ENCODE measurements at places on chromosomes 4 and X.

DNA sequence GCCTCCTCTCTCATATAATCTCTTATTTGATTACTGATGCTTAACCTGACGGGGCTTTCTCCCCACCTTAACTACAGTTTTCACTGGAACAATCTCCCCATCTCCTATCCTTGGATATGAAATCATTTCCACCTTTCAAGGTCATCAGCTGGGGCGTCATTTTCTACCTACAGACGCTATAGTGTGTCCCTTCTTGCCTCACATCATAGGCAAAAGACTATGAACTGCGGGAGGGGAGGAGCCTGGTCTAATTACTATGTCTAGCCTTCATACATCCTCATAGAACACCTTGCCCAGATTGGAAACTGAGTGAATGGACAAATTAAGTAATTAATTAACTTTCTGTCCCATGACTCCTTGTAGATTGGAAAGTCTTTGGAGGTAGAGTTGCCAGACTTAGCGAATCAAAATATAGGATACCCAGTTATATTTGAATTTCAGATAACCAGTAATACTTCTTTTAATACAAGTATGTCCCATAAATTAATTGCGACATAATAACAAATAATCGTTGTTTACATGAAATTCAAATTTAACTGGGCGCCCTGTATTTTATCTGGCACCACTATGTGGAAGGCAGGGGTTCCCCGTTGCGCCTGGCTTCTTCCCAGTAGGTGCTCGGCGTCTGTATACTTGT is 752 bp upstream of the ATP6AP2 start:
- no peak for DNase-seq
- H3K27ac ChIP-seq, result peak overlapping the region; percentile 88
- peaks cover 25% of the 10 kb centered on the region for H3K4me1 ChIP-seq
- H3K27me3 ChIP-seq, result no peaks in the 10 kb centered on the region
- H3K36me3 ChIP-seq, result no peaks in the 10 kb centered on the region

DNA sequence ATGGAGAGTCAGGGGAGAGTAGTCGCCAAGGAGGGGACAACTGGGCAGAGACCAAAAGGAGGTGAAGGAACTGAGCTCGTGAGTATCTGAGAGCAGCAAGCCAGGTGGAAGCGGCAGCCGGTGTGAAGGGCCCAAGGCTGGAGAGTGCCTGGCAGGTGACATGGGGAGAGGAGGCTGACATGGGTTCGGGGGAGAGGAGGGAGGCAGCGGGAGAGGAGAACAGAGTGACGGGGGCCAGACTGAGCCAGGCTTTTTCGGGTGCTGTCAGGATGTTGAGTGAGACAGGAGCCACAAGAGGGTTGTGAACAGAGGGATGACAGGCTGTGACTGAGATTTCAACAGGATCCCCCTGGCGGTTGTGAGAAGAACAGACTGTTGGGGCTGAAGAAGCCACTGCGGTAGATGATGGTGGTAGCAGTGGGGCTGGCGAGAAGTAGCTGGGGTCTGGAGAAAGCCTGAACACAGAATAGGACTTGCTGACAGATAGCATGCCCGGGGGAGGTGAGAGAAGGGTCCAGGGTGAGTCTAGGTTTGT is 5.7 kb downstream of the ELK1 start:
- DNase-seq, result no peak
- peaks cover 12% of the 10 kb centered on the region for H3K36me3 ChIP-seq
- no peak overlapping the region for H3K4me3 ChIP-seq
- H3K27me3 ChIP-seq, result peaks cover 14% of the 10 kb centered on the region
- H3K4me1 ChIP-seq, result peaks cover 26% of the 10 kb centered on the region
- no peak overlapping the region for H3K27ac ChIP-seq

DNA sequence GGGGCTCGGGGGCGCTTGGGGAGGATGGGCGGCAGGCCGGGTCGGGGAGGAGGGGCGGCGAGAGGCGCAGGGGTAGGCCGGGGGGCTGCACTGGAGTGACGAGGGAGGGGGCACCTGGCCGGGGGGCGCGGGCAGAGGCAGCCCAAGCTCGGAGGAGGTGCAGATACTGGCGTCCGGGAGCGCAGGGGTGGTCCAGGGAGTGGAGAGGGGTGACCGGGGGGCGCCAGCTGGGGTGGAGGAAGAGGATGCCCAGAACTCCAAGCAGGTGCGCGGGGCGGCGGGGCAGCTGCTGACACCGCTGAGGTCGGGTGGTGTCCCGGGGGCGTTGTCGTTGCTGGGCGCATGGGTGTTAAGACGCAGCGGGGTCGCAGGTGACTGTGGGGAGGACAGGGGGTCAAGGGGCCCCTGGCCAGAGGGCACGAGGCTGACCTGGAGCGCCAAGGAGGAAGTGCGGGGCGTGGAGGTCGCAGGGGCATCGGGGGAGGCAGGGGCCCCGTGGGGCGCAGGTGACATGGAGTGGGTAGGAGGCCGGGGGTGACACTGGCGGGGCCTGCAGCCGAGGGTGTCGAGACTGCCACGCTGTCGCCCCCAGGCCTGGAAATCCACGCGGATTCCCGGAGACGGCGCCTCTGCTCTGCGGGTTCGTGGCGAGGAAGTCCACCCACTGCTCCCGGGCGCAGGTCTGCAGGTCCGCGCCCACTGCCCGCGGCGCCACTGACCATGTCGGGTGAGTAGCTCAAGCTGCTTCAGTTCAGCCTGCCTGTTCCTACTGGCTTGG is 928 bp downstream of the GYG2 start:
- no peak overlapping the region for H3K4me3 ChIP-seq
- H3K27me3 ChIP-seq, result no peaks in the 10 kb centered on the region
- no peaks in the 10 kb centered on the region for H3K36me3 ChIP-seq
- H3K4me1 ChIP-seq, result no peaks in the 10 kb centered on the region

GRCh38 chr4:77188498-77189220 is 31.7 kb downstream of the CCNG2 start:
- H3K27me3 ChIP-seq, result peaks cover 8% of the 10 kb centered on the region
- H3K27ac ChIP-seq, result no peak overlapping the region
- H3K4me3 ChIP-seq, result no peak overlapping the region

DNA sequence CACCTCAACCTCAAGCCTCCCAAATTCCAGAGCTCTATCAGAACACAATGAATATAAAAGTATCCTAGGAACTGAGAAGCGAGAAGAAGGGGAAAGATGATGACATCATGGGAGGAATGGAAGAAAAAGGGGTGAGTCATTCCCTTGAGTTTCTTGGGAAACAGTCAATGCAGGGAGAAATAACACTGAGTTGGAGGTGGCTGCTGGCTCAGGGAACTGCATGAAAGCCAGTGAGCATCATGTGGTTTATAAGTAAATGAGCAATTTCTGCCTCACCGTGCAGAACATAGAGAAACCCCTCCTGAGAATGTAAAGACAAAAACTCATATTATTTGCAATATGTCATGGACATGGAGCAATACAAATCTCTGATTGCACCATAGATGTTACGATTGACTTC is 73.3 kb downstream of the SHOX start:
- peaks cover 5% of the 10 kb centered on the region for H3K36me3 ChIP-seq
- H3K27me3 ChIP-seq, result peaks cover 2% of the 10 kb centered on the region
- no peak overlapping the region for H3K4me3 ChIP-seq
- H3K4me1 ChIP-seq, result no peaks in the 10 kb centered on the region

GRCh38 chrX:134373736-134374135 is 86.2 kb upstream of the HPRT1 start:
- peaks cover 10% of the 10 kb centered on the region for H3K36me3 ChIP-seq
- H3K4me3 ChIP-seq, result peak overlapping the region; percentile 99
- DNase-seq, result no peak
- peak overlapping the region; percentile 95 for H3K27ac ChIP-seq
- peaks cover 18% of the 10 kb centered on the region for H3K4me1 ChIP-seq

GRCh38 chr4:150960079-150960478 is 55.0 kb downstream of the LRBA start:
- DNase-seq, result no peak
- no peak overlapping the region for H3K4me3 ChIP-seq
- peaks cover 6% of the 10 kb centered on the region for H3K36me3 ChIP-seq
- H3K27me3 ChIP-seq, result no peaks in the 10 kb centered on the region
- no peak overlapping the region for H3K27ac ChIP-seq

- DNase-seq, result no peak
- peaks cover 2% of the 10 kb centered on the region for H3K4me1 ChIP-seq
- H3K4me3 ChIP-seq, result no peak overlapping the region
- no peaks in the 10 kb centered on the region for H3K36me3 ChIP-seq
- no peak overlapping the region for H3K27ac ChIP-seq
- no peaks in the 10 kb centered on the region for H3K27me3 ChIP-seq
These were observed 22.4 kb upstream of the XAGE2 start for GRCh38 chrX:52346174-52347165.

DNA sequence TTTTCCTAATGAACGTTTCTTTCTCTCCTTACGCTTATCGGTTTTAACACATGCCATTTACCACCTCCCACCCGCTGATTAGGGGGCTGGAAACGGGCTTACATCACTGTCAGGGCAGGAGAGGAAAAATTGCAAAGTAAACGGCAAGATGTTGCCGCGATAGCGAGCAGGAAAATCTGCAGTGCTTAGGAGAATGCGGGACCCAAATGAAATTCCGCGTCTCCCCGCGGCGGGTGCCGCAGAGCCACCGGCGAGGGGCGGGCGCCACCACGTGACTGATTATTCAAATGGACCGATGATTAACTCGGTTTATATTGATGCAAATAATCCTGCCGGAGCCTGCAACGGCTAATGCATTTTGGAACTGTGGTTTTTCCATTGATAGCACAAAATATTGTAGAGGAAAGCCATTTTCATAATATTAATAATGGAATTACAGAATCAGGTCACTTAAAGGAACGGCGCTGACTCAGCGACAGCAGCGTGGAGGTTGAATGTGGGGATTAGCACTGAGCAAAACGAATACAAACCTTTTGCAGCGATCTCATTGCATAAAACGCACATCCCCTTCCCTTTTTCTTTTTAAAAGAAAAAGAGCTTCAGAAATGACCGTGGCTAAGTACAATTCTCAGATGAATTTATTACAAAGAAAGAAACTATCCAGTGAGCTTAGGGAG is 224.2 kb downstream of the STIM2 start:
- H3K4me3 ChIP-seq, result no peak overlapping the region
- peaks cover 9% of the 10 kb centered on the region for H3K4me1 ChIP-seq
- DNase-seq, result no peak
- H3K27ac ChIP-seq, result no peak overlapping the region

- H3K4me1 ChIP-seq, result no peaks in the 10 kb centered on the region
- no peak for DNase-seq
- H3K27ac ChIP-seq, result no peak overlapping the region
- no peaks in the 10 kb centered on the region for H3K36me3 ChIP-seq
- no peaks in the 10 kb centered on the region for H3K27me3 ChIP-seq
These were observed 55.8 kb upstream of the GAB1 start for GRCh38 chr4:143280861-143281260.

GRCh38 chr4:48212165-48212564 is 57.5 kb downstream of the TEC start:
- peak overlapping the region; percentile 63 for H3K4me3 ChIP-seq
- peak overlapping the region; percentile 51 for H3K27ac ChIP-seq
- no peak for DNase-seq
- no peaks in the 10 kb centered on the region for H3K36me3 ChIP-seq
- peaks cover 26% of the 10 kb centered on the region for H3K4me1 ChIP-seq

DNA sequence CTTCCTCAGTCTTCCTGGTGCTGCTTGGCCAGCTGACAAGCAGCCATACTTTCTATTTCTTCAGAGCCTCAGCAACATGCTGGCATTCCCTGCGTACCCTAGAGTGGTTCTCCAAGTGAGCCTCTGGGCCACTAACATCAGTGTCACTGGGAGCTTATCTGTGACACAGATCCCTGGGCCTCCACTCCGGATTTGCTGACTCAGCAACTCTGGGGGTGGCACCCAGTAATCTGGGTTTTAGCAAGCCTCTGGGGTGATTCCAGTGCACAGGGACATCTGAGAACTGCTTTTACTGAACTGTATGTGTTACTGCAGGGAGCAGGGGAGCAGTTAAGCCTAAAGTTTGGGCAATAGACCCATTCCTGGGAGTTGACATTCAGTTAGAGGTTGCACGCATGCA is 28.2 kb upstream of the HMGB3 start:
- H3K36me3 ChIP-seq, result no peaks in the 10 kb centered on the region
- H3K27me3 ChIP-seq, result peaks cover 11% of the 10 kb centered on the region
- no peak for DNase-seq
- no peak overlapping the region for H3K27ac ChIP-seq
- no peak overlapping the region for H3K4me3 ChIP-seq
- no peaks in the 10 kb centered on the region for H3K4me1 ChIP-seq

DNA sequence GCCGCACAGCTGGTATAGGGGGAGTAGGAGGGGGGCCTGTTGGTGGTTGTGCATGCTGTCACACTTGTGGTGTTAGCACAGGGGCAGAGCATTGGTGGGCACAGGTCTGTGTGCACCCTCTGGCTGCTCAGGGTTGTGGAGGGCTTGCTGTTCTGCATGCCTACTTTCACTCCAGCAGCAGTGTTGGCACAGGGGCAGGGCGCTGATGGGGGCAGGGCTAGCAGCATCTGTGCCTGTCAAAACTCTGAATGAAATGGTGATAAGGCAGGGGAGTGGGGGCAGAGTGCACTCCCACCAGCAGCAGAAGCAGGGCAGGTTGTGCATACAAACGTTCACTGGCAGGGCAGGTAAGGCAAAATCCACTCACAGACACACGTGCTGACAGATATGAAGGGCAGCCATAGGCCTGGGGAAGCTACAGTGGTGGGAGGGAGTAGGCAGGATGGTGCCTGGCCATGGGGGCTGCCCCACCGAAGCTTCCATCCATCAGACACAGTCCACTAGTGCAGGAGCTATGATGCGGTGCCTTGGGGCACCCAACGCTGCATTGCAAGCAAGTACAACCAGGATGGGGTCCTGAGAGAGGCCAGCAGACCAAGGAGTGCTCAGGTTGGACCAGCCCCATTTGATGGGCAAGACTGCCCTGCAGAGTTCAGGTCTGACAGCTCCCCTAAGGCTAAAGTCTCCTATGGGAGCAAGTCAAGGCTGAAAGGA is 160.7 kb upstream of the SPANXC start:
- no peaks in the 10 kb centered on the region for H3K27me3 ChIP-seq
- H3K4me3 ChIP-seq, result no peak overlapping the region
- peaks cover 4% of the 10 kb centered on the region for H3K36me3 ChIP-seq
- H3K4me1 ChIP-seq, result no peaks in the 10 kb centered on the region
- no peak overlapping the region for H3K27ac ChIP-seq
- DNase-seq, result no peak

- peak overlapping the region; percentile 21 for H3K27ac ChIP-seq
- H3K36me3 ChIP-seq, result peaks cover 39% of the 10 kb centered on the region
- no peaks in the 10 kb centered on the region for H3K27me3 ChIP-seq
These were observed 69.7 kb upstream of the MSANTD1 start for GRCh38 chr4:3179126-3179706.

- H3K27ac ChIP-seq, result no peak overlapping the region
- DNase-seq, result no peak
- peaks cover 8% of the 10 kb centered on the region for H3K36me3 ChIP-seq
- H3K4me3 ChIP-seq, result no peak overlapping the region
- no peaks in the 10 kb centered on the region for H3K4me1 ChIP-seq
These were observed 70.0 kb downstream of the EVC start for GRCh38 chr4:5780831-5781480.

DNA sequence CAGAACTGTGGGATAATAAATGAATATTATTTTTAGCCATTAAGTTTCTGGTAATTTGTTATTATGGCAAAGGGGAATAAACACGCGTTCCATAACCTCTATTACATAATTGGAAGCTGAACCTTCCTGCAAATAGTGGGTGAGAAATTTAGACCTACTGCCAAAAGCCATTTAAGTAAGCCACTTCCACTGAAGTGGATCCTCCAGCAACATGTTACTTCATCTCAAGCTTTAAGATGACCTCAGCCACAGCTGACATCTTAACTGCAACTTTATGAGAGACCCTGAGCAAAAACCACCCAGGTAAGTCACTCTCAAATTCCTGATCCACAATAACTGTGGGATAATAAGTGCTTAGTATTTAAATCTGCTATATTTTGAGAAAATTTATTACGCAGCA is 1048.6 kb downstream of the FAM133A start:
- no peaks in the 10 kb centered on the region for H3K4me1 ChIP-seq
- no peak for DNase-seq
- peaks cover 12% of the 10 kb centered on the region for H3K27me3 ChIP-seq
- no peak overlapping the region for H3K27ac ChIP-seq
- H3K4me3 ChIP-seq, result no peak overlapping the region

GRCh38 chrX:47796433-47796906 is 40.2 kb upstream of the ZNF81 start:
- no peaks in the 10 kb centered on the region for H3K4me1 ChIP-seq
- no peak overlapping the region for H3K27ac ChIP-seq
- no peaks in the 10 kb centered on the region for H3K36me3 ChIP-seq
